CD4-positive, CD25-positive, alpha-beta regulatory T cell (primary cell): ENCODE measurements at places on chromosomes 7 and 10.

DNA sequence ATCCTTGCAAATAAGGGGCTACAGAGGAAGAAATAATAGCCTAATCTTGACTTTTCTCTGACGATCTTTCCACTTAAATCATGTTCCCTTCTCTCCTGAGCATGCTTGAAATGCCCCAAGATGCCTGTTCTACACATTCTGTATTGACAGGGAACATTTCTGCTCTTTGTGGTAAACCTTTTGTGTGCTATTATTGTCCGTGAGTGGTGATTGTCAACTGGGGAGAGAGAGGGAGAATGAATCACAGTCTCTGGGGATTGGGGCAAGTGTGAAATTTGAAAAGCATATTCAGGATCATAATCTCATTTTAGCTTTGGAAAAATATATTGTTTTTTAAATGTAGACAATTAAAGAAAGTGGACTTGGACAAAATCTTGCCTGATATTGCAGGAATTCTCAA, 20.6 kb downstream of the UBTD1 start:
- DNase-seq: no peak

DNA sequence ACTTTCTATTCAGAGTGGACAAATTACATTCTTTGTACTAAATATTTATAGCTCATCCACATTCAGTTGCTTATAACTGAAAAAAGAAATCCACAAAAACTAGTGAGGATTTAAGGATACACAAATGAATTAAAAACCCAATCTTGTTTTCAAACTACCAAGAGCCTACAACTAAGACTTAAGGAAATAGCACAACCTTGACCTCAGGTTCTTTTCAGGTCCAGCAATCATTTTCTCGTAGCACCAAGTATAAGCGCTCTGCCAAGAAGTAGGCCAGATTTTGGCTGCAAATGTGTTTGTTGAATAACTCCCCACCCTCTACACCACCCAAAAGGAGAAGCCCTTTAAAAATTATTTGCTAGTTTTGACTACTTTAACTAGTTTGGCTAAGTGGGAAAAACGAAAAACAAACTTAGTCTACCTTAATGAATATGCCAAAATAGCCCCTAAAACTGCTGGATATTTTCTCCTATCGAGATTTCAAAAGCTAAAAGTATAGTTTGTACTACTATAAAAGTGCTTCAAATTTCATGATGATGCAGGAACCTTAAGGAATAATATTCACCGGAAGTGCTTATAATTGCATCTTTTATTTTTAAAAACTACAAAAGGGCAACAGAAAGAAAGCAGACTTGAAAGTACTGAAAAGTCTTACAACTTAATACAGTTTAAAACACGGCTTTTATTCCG, 2.7 kb upstream of the KMT2E start:
- no peak for DNase-seq

GRCh38 chr7:155374276-155375252, 76.9 kb downstream of the INSIG1 start:
- no peak for DNase-seq

GRCh38 chr10:49649936-49650723, 29.3 kb upstream of the C10orf53 start:
- no peak for DNase-seq

GRCh38 chr7:92647011-92647625, 56.9 kb upstream of the FAM133B start:
- DNase-seq: no peak

GRCh38 chr10:15624401-15625196, 95.1 kb downstream of the ITGA8 start:
- no peak for DNase-seq

DNA sequence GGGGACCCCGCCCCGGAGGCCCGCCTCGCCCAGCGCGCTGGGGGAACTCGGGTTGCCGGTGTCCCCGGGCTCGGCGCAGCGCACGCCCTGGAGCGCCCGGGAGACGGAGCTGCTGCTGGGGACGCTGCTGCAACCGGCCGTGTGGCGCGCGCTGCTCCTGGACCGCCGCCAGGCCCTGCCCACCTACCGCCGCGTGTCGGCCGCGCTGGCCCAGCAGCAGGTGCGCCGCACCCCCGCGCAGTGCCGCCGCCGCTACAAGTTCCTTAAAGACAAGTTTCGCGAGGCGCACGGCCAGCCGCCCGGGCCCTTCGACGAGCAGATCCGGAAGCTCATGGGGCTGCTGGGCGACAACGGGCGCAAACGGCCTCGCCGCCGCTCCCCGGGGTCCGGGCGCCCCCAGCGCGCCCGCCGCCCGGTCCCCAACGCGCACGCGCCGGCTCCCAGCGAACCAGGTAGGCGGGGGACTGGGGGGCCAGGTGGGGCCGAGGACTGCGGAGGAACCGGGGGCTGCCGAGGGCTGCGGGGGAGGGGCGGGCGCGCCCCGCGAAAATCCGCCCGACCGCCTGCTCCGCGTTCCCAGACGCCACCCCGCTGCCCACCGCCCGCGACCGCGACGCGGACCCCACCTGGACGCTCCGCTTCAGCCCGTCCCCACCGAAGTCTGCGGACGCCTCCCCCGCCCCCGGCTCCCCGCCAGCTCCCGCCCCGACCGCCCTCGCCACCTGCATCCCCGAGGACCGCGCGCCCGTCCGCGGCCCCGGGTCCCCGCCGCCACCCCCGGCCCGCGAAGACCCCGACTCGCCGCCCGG, 574 bp downstream of the UTF1 start:
- peak; percentile 35 for DNase-seq

GRCh38 chr7:97390052-97390451, 272.6 kb downstream of the SDHAF3 start:
- no peak for DNase-seq

DNA sequence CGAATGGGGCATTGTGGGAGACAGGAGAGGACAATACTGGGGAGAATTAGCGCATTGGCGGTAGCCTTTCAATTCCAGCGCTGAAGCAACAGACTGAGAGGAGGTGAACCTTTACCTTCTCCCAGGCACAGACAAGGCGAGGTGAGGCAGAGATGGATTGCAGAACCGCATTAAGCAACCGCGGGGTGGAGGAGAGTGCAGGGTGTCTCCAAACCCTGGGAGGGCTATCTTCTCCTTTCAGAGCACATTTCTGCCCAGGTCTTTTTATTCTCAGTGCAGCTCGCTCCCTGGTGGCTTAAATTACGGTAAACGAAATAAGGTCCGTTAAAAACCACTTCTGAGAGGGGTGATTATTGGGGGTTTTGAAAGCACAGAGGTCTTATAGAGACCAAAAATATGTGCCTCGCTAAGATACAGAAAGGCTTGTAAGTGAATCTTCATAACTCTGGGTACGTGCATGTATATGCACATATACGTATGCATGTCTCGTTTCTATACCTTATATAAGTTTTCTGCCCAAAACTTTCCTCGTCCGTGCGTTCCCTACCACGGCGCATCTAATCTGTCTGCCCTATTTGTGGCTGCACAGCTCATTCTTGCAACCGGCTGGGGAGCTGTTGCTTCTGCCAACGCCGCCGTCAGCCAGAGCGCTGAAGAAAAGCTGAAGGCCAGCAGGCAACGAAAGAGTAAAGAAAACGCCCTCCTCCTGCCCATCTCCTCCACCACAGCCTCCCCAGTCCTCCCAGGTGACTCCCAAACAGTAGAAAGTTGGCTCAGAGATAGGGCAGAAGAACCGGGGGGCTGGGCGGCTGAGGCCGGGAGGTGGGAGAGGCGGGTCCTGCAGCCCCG, 895 bp upstream of the ZNF804B start:
- DNase-seq: no peak

- DNase-seq: no peak
These were observed 52.9 kb downstream of the ZRANB1 start for GRCh38 chr10:124994573-124995473.

DNA sequence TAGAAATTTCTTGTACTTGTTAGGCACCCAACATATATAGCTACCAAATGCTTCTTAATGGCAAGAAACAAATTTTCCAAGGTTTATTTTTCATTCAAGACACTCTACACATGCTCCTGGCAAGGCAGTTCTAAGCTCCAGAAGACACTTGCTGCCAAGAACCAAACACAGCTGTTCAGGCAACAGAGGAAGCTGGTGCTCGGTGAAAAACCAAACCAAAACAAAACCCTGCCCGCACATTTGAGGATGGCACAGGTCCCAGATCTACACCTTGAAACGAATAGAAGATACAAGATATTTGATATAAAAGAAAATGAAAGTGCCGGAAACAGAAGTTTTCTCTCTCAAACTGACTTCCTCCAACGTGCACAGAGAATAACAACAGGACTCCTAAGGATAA, 4.9 kb upstream of the DNTT start:
- no peak for DNase-seq

- no peak for DNase-seq
These were observed 27.8 kb upstream of the FOXL3 start for GRCh38 chr7:262251-262572.

- DNase-seq: peak; percentile 89
These were observed 29.1 kb downstream of the EPC1 start for GRCh38 chr10:32317795-32318357.

GRCh38 chr7:104926601-104927041, 87.4 kb upstream of the KMT2E start:
- DNase-seq: no peak

DNA sequence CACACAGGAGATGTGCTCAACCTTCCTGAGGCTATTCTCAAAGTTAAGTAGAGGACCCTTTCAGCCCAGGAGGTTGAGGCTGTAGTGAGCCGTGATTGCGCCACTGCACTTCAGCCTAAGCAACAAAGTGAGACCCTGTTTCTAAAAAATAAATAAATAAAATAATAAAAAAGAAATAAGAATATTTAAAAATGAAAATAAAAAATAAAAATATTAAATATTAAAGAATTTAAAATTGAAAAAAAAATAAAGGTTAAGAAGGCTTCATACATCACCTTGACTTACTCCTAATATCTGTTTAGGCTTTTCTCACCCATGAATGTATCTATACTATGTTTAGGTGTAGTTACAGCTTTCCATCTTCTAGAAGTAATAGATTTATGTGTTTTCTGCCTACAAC, 187.5 kb upstream of the AGK start:
- no peak for DNase-seq

GRCh38 chr7:108448584-108449505, 7.4 kb downstream of the NRCAM start:
- no peak for DNase-seq

GRCh38 chr10:132255489-132256344, 52.0 kb downstream of the STK32C start:
- no peak for DNase-seq

DNA sequence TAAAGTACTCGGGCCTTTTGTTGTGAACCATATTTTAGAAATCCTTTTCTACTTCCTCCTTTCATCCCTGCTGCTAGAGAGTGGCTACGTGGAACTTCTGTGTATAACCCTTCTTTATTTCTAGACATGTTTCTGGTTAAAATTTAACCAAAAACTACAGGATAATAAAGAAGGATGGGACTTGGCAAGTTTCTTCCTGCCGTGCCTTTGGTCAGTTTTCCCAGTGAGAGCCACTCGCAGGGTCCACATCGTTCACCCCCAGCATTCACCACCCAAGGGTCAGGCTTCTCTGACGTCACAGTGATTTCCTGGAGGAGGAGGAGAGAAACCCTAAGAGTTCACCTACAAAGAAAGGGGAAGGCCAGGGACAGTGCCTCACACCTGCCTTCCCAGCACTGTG, 45.4 kb downstream of the NKX6-2 start:
- DNase-seq: no peak

DNA sequence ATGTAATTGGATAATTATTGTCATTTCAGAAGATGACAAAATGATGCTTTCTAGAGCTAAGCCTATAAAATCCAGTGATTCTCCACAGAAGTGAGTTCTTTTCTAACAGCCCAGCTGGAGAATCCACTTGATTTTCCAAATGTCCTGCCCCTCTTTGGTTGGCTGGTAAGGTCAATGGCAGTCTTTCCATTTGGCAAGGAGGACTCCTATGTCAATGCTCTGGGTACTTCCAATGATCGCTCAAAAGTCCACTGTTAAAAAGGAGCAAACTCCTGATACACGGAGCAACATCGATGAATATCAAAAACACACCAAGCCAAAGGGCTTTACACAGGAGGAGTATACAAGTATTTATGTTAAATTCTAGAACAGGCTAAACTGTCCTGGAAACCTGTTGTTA, 57.8 kb downstream of the STK17A start:
- no peak for DNase-seq

- no peak for DNase-seq
These were observed 8.8 kb downstream of the CYREN start for GRCh38 chr7:135161669-135162068.

DNA sequence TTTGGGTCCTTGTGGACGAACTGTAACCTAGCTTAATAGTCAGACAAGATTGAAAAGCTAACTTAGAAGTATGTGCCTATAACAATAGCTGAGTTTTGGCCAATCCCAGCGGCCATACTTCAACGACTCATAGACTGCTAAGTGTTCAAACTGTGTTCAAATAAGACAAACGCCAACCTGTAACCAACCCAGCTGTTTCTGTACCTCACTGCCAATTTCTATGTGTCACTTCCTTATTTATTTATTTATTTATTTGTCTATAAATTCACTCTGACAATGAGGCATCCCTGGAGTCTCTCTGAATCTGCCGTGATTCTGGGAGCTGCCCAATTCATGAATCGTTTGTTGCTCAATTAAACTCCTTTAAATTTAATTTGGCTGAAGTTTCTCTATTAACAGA, 21.7 kb downstream of the ST8SIA6 start:
- no peak for DNase-seq

DNA sequence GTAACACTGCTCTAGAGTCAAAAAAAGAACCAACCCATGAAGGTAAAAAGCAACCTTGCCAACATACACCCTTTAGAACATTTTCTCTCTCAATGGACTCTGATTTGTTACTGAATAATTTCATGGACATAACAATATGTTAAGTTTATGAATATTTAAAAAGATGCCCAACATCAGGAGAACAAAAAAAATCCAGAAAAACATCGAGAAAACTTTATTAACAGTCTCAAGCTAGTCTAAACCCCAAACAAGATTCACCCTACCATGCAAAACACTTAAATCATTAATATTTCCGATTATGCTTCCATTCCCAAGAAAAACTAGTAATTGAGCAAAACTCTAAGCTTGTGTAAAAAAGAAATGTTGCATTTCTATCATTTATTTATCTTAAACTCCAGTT, 46.7 kb downstream of the OSBPL3 start:
- no peak for DNase-seq

DNA sequence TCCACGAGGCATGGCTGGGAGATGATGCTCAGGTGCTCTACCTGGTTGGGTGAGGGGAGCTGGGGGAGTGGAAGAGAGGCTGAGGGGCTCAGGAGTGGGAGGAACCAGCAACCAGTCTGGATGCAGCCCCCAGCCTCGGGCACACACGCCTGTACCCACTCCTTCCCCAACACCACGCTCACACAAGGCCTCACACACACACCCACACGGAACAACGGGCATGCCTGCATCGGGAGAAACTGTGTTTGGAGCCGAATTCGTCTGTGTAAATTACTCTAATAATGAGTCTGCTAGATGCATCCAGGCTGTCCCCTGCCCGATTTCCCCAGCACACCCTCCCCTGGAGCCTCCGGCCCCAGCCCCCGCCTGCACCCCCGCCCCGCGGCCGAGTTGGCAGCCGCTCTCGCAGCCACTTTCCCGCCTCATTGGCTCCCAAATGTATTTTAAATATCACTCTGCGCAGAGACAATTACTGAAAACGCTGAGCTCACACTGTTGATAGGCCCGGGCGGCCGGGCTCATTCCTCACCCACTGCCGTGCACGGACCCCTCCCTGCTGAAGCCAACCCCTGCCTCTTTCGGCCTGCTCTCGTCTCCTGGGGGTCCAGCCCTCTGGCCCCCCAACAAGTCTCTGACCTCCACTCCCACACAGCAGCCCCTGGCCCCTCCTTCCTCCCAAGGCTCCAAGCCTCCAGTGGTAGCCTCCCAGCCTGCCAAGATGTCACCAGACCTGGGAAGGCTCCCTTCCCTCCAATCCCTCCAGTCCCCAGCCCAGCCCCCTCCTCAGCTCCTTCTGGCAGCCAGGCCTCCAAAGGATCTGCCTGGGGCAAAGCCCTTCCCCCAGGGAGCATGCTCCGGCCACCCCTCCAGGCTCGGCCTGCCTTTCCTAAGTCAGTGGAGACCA, 11.1 kb downstream of the H2BK1 start:
- DNase-seq: no peak
